ENCODE measurements at places on chromosomes 4 and X. TPM values are rescaled to one million over a fixed set of nuclear protein-coding genes. Genes with fewer than 3 reads are reported as not detected.

GRCh38 chrX:133859860-133860259 is 125.5 kb downstream of the GPC3 start:
- no peak for DNase-seq

GRCh38 chr4:112002248-112002661 is 143.0 kb upstream of the FAM241A start:
- no peak for DNase-seq

DNA sequence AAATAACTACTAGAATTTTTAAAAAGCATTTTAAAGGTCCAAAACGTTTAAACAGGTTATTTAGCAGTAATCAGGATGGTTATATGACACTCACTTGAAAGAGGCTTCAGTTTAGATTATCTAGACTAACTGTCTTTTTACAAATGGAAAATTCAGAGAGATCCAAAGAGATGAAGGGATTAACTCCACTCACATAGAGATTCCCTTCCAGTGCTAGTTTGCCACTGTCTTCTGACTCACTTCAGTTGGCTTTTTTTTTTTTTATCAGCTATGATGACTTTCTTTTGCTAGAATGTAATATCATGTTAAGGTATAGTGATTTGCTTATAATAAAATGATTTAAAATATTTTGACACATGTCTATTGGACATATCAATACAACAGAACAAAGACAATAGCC is 43.8 kb downstream of the GALNT7 start:
- no peak for DNase-seq

DNA sequence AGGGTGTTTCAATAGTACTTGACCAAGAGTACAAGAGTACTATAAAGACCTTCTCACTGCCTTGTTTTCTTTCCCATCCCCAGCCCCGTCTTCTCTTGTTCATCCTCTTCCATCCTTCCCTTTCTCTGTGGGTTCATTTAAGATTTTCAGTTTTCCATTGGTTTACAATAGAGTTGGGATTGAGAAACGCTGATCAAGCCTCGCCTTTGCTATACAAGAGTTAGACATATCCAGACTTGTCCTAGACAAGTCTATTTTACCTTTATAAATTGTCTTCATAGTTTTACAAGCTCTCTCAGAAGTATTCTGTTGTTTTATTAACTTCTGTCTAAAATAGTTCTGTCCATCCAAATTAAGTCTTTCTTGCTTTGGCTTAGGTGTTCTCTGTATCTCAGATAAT is 29.6 kb upstream of the SCML1 start:
- no peak for DNase-seq

- DNase-seq = no peak
Measured at GRCh38 chr4:174882317-174882992, 35.7 kb upstream of the ADAM29 start.

Gene NDP
- total RNA-seq = not detected

GRCh38 chrX:12139934-12140611 is 1.8 kb downstream of the FRMPD4 start:
- no peak for DNase-seq

DNA sequence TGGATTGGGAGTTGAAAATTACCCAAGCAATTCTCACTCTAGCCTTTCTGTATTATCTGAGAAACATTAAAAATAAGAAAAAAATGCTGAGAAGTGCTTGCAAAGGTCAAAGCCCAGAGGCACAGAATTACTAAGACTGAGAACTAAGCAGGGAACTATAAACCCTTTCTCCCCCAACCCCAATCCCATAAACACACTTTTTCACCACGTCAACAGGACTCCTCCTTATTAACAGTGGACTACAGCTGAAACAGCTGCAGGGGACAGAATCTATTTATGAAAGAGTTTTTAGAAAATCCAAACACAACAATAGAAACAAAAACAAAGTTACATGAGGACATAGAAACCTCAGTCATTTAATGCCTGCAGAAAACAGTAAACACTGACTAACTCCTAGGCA is 984.1 kb downstream of the TRAM1L1 start:
- no peak for DNase-seq

- no peak for DNase-seq
Measured at GRCh38 chr4:101500742-101501141, 153.4 kb upstream of the PPP3CA start.

- no peak for DNase-seq
Measured at GRCh38 chr4:66443008-66443407, 772.7 kb upstream of the EPHA5 start.

DNA sequence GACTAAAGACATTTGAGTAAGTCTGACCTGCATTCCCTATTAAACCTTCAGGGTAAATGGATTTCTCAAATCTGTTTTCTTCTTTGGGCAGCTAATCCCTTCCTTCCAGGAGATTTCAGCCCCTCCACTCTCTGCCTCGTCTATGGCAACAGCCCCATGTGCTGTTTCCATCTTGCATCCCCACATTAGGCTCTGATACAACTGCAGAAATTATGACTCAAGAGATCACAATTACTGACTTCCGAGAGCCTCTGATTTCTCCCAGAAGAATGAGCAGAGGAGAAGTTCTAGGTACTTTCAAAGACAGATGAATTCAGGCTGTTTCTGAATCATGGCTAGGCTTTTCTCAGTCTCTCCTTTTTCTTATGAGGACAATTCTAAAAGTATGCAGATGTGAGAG is 38.7 kb downstream of the RAI2 start:
- DNase-seq = no peak

DNA sequence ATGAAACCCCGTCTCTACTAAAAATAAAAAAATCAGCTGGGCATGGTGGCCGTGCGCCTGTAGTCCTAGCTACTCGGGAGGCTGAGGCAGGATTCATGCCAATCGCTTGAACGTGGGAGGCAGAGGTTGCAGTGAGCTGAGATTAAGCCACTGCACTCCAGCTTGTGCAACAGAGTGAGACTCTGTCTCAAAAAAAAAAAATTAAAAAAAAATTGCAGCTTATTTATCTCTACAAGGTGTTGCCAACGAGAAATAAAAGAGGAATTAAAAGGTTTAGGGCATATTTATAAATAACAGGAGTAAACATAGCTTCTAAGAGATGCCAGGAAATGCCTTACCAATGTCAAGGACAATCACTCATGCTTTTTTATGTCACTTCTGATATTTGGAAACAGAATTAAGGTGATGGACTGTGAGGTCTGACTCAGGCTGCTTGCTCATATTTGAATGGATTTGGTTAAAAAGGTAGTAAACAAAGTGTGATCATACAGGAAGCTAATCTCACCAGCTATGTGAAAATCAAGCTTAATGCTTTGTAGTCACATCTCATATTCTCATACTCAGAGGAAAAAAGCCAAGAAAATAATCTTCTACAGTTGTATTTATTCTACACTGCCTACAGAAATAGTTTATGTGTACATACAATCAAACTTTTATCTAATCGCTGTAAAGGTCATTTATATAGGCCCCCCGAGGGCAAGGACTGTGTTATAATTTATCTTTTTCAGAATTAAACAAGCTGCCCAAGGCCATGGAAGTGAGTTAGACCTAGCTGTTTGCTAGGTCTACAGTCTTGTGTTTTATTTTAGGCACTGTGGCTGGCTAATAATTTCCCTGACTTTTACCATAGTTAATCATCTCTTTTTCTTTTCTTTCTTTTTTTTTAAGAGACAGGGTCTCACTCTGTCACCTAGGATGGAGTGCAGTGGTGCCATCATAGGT is 61.1 kb upstream of the RBMX start:
- no peak for DNase-seq

DNA sequence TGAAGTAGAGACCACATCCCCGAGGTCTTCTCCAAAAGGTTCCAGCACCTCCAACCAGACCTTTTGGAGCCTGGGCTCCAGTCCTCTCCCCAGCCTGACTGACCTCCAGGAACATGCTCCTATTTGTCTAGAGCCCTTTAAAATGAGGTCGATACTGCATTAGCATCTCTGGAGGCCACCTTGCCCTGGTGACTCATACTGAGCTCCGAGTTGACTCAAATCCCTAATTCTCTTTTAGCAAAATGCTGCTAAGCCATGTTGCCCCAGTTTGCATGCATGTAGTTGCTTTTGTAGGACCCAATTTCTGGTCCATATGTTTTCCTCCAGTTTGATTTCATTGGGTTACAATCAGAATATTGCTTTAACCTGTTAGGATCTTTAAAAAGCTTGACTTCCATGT is 43.5 kb upstream of the CITED1 start:
- no peak for DNase-seq

DNA sequence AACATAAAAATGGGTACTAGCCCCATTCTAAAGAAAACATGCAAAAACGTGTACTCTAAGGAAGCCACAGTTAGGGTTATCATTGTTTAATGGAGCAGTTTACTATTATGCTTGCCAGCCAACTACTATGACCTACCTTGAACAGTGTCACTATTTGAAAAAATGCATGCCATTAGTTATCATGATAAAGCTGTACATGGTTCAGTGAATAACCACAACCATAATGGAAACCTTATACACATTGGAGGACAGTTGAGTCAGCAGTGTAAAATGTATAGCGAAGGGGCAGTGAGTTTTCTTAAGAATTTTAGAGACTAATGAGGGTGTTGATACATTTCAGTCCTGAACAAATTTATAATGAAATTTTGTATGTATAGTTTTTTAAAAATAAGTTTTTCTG is 381.9 kb downstream of the GRXCR1 start:
- no peak for DNase-seq

Gene EDNRA
- 0.55 TPM for total RNA-seq

GRCh38 chr4:88591787-88592599 is at the start of gene HERC3:
Gene HERC3, plus strand, starts transcription at chr4:88592480. Its CDS starts 13,344 bp downstream, at chr4:88605824.
- DNase-seq = peak; percentile 93

Gene RNF175
- total RNA-seq = not detected

DNA sequence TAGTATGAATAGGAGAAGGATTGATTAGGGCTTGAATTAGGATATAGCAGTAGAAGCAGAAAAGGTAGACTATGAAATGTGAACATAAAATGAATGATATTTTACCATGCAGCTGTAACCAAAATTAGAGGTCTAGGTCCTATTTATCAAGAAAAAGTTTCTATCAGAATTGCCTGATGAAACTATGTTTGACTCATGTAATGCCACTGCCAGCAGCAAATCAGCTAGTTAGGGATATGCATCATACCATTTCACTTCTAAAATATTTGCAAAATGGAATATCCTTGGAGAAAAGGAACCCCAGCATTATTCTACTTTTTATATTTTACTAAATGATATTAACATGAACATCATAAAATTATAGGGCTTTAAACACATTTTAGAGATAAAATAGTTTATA is 188.4 kb downstream of the WDFY3 start:
- DNase-seq = no peak

- no peak for DNase-seq
Measured at GRCh38 chr4:24768604-24769003, 26.8 kb upstream of the SOD3 start.

Gene GPR173
- total RNA-seq = 0.55 TPM

DNA sequence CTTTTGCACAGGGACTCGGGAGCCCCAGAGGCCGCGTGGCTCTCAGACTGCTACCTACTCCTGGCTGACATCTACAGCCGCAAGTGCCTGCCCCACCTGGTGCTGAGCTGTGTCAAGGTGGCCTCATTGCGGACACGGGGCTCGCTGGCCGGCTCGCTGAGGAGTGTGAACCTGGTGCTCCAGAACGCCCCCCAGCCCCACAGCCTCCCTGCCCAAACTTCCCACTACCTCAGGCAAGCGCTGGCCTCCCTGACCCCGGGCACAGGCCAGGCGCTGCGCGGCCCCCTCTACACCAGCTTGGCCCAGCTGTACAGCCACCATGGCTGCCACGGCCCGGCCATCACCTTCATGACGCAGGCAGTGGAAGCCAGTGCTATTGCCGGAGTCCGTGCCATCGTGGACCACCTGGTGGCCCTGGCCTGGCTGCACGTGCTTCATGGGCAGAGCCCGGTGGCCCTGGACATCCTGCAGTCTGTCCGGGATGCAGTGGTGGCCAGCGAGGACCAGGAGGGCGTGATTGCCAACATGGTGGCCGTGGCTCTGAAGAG is 28.8 kb downstream of the SH3TC1 start:
- no peak for DNase-seq

- no peak for DNase-seq
Measured at GRCh38 chr4:98710831-98711230, 52.4 kb upstream of the TSPAN5 start.

Gene YTHDC1
- total RNA-seq = 59.6 TPM

- DNase-seq = peak; percentile 5
Measured at GRCh38 chr4:85557016-85557901, 82.3 kb downstream of the ARHGAP24 start.

DNA sequence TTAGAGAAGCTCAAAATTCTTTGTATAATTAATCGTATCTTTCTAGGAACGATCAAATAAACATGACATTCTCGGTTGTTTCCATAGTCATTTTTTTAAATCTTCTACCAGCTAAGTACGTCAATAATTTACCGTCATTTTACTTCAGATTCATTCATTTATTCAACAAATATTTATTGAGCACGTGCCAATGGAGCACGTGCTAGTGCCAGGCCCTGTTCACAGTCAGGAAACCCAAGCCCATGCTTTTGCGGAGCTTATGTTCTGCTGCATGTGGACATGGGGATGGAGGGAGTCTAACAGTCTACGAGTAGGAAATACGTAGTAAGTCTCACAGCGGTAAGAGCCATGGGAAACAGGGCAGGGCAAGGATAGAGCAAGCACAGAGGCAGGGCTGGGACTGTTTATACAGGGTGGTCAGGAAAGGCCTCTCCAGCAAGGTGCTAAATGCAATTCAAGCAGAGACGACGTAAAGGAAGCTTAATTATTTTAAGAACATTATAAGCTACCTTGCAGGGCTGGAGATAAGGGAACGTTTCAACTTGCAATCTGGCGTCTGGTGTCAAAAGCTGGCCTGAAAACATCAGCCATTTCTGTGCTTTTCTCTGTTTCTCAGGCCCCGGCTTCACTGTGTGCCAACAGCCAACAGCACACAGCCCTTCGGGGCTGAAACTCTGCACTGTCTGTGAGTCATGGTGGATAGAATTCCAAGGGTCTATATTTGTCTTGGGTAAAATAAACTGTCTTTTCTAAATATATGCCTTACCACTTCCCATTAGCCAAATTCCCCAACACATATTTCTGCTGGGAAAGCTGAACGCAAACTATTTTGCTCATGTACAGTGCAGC is 517.1 kb upstream of the ZFP42 start:
- DNase-seq = no peak

DNA sequence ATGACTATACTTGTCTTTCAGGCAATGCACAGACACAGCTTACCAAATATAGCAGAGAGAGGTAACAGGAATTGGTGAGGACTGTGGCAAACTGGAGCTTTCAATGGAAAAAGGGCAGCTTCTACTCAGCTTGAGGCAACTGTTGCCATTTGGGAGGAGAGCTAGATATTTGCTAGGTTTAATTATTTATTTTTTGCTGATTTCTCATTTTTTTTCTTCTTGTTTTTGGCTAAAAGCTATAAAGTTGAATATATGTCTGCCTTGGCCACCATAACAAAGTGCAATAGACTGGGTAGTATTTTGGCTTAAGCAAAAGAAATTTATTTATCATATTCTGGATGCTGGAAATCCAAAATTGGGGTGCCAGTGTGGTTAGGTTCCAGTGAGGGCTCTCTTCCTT is 93.9 kb downstream of the LDB2 start:
- no peak for DNase-seq

All from left colon (tissue), 2 donors.